Skin of body (tissue), 3 donors: ENCODE measurements at places on chromosomes 12 and 14. TPM values are rescaled to one million over a fixed set of nuclear protein-coding genes. Genes with fewer than 3 reads are reported as not detected.

DNA sequence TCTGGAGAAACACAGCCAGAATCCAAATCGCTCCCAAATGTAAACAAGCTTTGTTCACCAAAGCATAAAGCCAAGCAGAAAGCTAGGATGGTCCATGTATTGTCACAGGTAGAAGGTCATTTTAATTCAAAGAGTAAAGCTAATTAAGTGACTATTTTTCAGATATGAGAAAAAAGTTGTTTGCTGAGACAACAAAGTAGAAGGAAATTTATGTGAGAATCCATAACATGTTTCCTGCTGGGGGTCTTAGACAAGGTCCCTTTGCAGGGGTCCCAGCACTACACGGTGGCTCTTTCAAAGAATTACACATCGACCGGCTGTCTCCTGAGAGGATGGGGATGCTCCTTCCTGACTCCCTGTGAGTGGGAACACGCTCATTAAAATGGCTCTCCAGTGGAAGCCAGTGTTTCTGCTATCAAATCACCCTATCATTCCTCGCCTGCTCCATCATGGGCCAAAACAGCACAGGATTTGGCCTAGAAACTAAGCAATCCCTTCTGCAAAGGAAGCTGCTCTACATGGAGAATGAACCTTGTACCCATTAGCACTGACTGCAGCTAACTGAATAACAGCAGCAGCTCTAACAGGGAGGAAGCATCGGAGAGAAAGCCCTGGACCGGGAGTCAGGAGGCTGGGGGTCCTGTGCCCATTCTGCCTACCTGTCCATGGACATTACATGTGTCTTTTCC, 175.3 kb downstream of the STXBP6 start:
- no peak for DNase-seq

- no peak for DNase-seq
These were observed 369.9 kb upstream of the PDE3A start for GRCh38 chr12:19998411-19998810.

GRCh38 chr12:2453076-2453760, 341.6 kb upstream of the FKBP4 start:
- DNase-seq = no peak

GRCh38 chr12:114403690-114404066, 2.3 kb downstream of the TBX5 start:
- no peak for DNase-seq

GRCh38 chr12:9617124-9617523, 9.4 kb upstream of the KLRB1 start:
- no peak for DNase-seq

- no peak for DNase-seq
These were observed 208.9 kb downstream of the SYNE2 start for GRCh38 chr14:64061706-64062105.

The LRRC10 gene
- 0.10 TPM for total RNA-seq

The AQP6 gene
- 0.20 TPM for total RNA-seq

The SLC2A14 gene
- not detected for total RNA-seq

The C12orf76 gene
- total RNA-seq = 13.1 TPM

The PMCH gene
- not detected for total RNA-seq

The NRL gene
- 0.69 TPM for total RNA-seq
